ENCODE measurements at places on chromosomes 7 and 10.

- no peak for DNase-seq
These were observed 91.7 kb upstream of the IL6 start for GRCh38 chr7:22635349-22635748.

DNA sequence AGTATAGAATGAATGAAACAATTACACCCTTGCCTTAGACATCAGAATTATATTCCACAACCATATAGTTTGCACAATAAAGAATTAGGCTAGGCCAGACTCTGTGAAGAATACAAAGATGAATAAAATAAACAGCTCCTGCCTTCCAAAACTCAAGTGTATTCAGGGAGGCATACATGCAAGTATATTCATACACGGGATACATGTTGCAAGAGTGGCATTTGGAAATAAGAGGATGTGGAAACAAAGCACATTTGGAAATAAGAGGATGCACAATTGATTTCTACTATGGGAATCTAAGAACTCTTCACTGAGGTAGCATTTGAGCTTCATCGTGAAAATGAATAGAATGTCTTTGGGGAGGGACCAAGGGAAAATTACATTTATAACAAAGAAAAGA, 27.0 kb upstream of the TMEM26 start:
- no peak for DNase-seq

DNA sequence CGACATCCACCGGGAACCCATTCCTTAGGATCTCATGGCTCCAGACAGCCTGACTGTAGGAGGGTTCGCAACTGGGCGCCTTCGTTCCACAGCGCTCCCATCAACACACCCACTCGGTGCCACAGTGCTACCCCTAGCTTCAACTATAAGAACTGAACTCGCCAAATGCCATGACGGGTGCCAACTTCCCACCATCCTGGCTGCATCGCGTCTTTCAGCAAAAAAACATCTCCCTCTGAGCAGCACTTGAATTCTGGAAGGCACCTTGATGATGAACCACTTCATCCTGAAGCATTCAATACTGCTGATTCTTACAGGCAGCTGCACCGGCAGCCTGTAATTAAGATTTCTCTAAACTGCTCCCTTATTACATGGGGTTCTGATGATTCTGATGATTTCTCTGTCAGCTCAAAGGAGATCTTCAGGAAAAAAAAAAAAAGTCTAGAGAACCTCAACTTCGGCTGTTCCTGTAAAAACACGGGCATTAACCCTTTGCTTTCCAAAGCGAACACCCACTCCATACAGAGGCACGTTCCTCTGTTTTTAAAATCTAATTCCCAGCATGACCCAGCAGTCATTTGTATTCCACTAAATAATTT, 1.3 kb downstream of the CYTH3 start:
- DNase-seq: peak; percentile 63

GRCh38 chr7:136133551-136133950, 156.4 kb upstream of the MTPN start:
- DNase-seq: no peak

DNA sequence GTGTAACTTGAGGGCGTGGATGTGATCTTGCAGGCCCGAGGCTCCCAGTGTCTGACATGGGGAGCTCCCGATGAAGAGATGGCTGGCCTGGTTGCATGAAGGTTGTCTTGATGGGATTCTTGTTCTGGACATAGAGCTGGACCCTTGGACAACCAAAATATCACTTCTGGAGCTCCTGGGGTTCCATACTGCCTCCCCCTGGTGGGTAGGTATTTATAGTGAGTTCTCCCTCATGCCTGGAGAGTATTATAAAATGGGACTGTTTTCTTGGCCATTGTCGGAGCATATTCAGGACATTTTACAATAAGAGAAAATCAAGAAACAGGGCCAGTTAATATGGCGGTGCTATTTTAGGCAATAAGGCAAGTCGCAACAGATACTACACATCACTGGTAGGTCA, 32.6 kb upstream of the GIMAP8 start:
- no peak for DNase-seq

DNA sequence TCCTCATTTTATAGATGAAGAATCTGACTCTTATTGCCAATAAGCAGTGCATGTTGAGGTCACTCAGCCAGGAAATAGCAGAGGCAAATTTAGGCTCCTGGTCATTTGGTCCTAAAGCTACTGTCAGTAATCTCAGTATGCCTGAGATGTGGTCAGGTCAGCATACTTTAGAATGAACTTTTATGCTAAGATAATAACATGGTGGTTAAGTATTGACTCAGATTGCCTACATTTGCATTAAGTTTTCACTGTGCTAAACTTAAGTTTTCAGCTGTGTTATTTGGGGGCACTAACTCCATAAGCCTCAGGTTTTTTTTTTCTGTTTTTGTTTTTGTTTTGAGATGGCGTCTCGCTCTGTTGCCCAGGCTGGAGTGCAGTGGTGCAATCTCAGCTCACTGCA, 35.9 kb upstream of the CCSER2 start:
- DNase-seq: no peak

- DNase-seq: no peak
These were observed 179.1 kb downstream of the RPS24 start for GRCh38 chr10:78212786-78213175.

- DNase-seq: no peak
These were observed 1227.5 kb upstream of the C7orf33 start for GRCh38 chr7:147363101-147363500.

GRCh38 chr10:50431791-50432190, 180.5 kb upstream of the ASAH2 start:
- DNase-seq: no peak

- no peak for DNase-seq
These were observed 55.0 kb downstream of the CDH23 start for GRCh38 chr10:71451754-71452153.

DNA sequence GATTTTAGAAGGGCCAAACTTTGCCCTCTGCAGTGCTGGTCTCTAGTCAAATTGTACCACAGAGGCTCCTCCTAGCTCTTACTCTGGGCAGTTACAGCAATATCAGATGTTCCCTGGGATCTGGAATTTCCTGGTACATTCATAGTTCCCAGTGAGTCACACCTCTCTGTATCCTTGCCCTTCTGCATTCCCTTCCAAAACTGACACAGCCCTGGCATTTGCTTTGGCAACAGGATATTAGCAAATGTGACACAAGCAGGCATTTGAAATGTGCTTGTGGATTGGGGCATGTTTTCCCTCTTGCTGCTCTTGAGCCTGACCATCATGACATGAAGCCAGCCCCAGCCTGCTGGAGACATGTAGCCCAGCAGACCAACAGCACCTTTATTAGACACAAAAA, 284.7 kb upstream of the AKR1E2 start:
- no peak for DNase-seq

GRCh38 chr7:16698200-16698905, 52.4 kb downstream of the BZW2 start:
- DNase-seq: no peak

- no peak for DNase-seq
These were observed 94.5 kb downstream of the ZNF33B start for GRCh38 chr10:42543840-42544372.

DNA sequence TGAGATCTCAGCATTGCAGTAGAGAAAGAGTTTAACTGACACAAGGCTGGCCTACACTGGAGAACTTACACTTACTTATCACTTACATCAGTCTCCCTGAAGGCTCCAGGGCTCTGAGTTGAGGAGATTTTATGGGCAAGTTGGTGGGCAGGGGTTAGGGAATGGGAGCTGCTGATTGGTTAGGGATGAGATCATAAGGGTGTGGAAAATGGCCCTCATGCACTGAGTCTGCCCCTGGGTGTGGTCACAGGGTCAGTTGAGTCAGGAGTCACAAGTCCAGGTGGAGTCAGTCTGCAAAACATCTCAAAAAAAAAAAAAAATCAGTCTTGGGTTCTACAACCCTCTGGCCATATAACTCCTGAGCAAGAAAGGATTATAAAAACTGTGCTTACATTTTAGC, 60.5 kb downstream of the PPP1R17 start:
- no peak for DNase-seq

DNA sequence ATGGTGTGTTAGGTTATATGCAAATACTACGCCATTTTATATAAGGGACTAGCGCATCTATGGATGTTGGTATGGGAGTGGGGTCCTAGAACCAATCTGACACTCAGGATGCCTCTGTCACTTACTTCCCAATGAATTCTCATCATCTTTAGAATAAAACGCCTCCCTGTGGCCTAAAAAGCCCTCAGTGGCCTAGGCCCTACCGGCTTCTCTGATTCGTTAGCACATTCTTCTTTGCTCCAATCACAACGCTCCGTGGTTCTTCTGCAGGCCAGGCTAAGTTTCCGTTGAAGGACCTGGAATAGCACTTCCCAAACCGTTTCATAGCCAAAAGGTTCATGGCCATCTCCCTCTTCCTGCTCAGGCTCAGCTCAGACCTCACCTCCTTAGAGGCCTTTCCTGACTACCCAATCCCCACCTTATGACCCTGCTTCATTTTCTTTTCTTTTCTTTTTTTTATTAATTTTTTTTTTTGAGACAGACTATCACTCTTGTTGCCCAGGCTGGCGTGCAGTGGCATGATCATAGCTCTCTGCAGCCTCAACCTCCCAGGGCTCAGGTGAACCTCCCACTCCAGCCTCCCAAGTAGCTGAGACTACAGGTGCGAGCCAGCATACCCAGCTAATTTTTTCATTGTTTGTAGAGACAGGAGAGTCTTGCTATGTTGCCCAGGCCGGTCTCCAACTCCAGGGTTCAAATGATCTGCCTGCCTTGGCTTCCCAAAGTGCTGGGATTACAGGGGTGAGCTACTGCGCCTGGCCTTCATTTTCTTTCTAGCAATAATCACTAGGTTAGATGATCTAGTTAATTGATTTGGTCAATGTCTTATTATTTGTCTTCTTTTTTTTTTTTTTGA, 24.5 kb upstream of the YWHAG start:
- DNase-seq: no peak

DNA sequence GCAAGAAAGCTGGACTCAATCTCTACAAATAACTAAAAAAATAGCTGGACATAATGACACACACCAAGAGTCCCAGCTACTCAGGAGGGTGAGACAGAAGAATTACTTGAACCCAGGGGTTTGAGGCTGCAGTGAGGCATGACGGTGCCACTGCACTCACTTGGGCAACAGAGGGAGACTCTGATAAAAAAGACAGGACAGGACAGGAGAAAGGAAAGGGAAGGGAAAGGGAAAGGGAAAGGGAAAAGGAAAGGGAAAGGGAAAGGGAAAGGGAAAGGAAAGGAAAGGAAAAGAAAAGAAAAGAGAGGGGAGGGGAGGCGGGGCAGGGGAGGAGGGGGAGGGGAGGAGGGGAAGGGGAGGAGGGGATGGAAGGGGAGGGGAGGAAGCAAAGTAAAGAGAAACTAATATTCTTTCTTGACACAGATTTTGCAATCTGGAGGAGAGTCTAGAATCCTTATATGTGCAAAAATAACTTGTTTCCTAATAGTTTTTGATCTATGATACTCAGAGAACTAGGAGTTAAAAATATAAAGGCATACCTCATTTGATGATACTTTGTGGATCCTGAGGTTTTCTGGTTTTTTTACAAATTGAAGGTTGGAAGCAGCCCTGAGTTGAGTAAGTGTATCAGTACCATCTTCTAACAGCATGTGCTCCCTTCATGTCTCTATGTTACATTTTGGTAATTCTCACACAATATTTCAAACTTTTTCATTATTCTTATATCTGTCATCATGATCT, 8.0 kb downstream of the SAR1A start:
- DNase-seq: no peak

- DNase-seq: peak; percentile 85
These were observed at the start of gene DIP2C for GRCh38 chr10:689452-690371. DIP2C (minus strand) TSS chr10:689668; CDS start chr10:689578, 90 bp downstream.

DNA sequence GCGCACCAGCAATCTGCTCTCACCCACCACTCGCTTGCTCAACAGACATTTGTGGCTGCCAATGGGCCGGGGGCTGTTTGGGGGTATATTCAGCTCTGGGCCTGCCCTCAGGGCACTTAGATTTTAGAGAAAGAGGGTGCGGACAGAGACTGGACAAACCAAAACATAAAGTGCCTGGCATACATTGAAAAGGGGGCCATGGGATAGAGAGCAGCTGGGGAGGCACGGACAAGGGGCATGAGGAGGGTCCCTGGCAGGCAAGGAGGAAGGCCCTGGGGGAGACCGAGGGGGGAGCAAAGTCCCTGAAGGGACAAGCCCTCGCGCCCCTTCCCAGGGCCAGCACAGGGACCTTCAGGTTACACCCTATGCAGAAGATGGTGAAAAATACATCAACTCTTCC, 43.5 kb downstream of the CLRN3 start:
- DNase-seq: no peak

- no peak for DNase-seq
These were observed 43.0 kb upstream of the MACC1 start for GRCh38 chr7:20260223-20260622.

DNA sequence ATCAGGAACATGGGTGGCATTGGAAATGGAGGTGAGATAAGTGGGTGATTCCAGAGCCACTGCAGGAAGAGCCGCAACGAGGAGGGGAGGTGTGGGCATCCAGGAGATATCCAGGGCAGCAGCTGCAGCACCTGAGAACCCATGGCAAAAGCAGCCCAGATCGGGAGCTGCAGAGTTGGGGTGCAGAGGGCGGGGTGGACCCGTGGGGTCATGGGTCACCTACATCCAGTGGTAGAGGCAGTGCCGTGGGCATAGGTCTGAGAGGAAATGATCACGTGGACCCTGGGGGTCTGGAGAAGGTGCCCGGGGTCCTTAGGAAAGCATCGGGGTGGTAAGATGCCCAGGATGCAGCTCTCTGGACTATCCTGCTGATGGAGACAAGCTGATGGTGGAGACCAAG, 530.0 kb downstream of the GLRX3 start:
- no peak for DNase-seq

Data from left cardiac atrium (tissue), 4 donors.